ENCODE measurements at places on chromosomes 3 and 15.

DNA sequence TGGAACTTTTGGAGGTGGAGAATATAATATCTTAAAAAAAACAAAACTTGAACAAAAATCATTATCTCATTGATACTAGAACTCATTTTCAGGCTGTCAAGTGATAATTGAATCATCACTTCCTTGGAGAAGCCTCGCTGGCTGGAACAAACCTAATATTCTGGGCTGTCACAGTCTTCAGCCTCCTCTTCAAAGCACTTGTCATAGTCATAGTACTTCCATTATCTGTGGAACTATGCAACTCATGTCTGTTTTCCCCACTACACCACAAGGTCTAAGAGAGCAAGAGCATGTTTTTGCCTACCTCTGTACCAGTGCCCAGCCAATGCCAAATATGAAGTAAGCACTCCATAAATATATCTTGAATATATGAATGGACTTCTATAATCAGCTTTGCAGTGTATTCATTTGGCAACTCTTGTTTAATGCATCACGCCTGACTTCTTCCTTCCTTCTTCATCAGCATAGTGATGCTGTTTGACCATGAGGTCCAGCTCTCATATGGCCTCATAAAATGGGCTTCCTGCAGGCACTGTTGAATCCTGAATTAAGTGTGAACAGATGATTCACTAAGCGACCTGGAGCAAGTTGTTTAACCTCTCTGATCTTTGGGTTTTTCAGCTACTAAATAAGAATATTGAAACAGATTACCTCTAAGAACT is 86.6 kb upstream of the SNRK start:
- no peak for DNase-seq

- no peak for DNase-seq
Measured at GRCh38 chr3:188404124-188404523, 250.2 kb downstream of the LPP start.

- DNase-seq = no peak
Measured at GRCh38 chr15:90306560-90306959, 41.1 kb downstream of the NGRN start.

- no peak for DNase-seq
Measured at GRCh38 chr3:155015776-155016436, 64.2 kb upstream of the MME start.

DNA sequence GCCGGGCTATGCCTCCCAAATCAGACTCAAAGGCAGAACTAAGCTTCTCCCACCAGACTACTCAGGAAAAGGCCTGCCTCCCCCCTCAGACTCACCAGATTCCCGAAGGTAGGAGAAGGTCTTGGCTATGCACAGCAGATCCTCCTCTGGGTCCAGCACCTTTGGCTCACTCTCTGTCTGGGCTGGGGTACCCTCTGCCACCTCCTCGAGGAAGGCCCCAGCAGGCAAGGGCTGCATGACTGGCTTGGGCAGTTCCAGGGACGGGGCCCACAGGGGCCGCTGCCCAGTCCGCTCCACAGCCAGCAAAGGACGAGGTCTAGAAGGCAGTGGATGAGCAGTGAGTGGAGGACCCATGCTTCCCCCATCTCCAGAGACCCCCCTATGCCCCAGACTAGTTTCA is 3.3 kb downstream of the CISH start:
- no peak for DNase-seq

Measured in activated CD8-positive, alpha-beta memory T cell treated with anti-CD3 and anti-CD28 coated beads, Interleukin-2, amount 50 U/mL, for 4 hours (primary cell).